ENCODE measurements at places on chromosomes 4 and X.

DNA sequence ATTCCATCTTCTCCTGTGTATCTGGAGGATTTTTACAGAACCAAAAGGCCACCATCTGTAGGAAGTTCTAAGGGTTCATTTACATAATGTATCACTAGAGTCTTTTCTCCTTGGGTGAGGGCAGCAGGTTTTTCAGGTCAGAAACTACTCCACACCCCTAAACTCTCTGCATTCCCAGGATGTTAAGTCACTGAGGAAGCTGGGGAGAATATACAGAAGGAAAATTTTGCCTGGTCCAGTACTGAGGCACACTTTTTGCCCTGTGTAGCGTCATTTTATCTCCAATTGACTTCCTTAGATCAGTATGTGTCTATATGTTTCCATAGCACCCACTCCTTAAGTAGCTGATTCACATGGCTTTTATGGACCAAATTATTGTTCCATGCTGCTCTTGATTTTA is 17.0 kb downstream of the XKRX start:
- DNase-seq = no peak

- DNase-seq = no peak
Observed at GRCh38 chrX:131588995-131589394, 45.1 kb downstream of the OR13H1 start.

DNA sequence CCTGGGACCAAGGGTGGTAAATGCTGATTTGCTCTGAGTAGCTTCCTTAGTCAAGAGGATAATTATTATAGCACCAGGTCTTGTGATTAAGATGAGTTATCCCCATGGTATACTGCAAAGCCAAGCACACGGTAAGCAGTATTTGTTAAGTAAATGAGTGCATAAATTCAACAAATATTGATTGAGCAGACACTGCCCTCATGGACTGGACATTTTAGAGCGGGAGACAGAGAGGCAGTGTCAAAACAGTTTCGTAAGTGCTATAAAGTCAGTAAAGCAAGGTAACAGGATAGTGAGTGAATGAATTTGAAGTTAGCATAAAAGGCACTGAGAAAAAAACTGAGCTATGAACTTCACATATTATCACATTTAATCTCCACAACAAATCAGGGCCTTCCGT is 13.9 kb downstream of the PHF8 start:
- DNase-seq = no peak

DNA sequence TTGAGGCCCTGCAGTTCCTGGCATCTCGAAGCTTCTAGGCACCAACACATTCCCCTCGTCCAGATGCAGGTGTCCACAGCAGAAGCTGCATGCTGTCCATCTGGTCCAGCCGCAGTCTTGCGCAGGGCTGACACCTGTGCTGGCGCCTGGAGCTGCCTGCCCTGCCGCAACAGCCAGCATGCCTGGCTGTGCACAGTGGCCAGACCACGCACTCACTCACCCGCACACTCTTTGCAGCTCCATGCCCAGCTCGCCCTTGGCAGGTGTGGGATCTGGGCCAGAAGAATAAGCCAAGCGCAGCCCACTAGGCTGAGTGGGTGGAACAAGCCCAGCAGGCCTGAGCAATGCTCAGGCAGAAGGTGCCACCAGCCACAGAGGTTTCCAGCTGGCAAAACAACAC is 125.6 kb downstream of the PARM1 start:
- DNase-seq = no peak

DNA sequence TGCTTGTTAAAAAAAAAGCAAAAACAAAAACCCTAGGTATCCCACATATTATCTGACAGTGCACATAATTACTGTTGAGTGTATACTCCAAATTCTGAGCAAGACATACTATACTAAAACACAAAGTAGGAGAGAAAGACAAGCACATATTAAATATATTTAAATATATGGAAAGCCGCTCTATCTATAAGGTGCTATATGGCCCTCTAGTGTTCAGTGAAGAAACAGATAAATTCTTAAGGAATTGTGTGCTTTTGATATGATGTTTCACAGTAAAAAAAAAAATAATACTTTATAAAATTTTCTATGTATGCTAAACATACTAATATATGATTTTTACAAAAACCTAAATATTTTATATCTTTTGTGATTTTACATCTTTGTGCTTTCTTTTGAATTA is 137.8 kb downstream of the FBXW7 start:
- no peak for DNase-seq

- DNase-seq = no peak
Observed at GRCh38 chr4:41061482-41062185, 152.7 kb downstream of the APBB2 start.
